Thoracic aorta (tissue), 2 donors: ENCODE measurements at places on chromosomes 13 and 19. TPM values are rescaled to one million over a fixed set of nuclear protein-coding genes. Genes with fewer than 3 reads are reported as not detected.
A peak's percentile ranks its signal among the peaks of the same experiment; 100 is the strongest.

- peaks cover 10% of the 10 kb centered on the region for H3K36me3 ChIP-seq
- peak overlapping the region; percentile 88 for H3K27ac ChIP-seq
- no peak overlapping the region for H3K4me3 ChIP-seq
- peaks cover 47% of the 10 kb centered on the region for H3K4me1 ChIP-seq
- no peak for DNase-seq
- H3K27me3 ChIP-seq = no peaks in the 10 kb centered on the region
Measured at GRCh38 chr19:10815007-10815536, 20.9 kb downstream of the TMED1 start.

- no peak overlapping the region for H3K27ac ChIP-seq
- H3K4me1 ChIP-seq = no peaks in the 10 kb centered on the region
- DNase-seq = no peak
Measured at GRCh38 chr13:20964904-20965303, 62.4 kb upstream of the XPO4 start.

- DNase-seq = no peak
- H3K36me3 ChIP-seq = no peaks in the 10 kb centered on the region
- no peaks in the 10 kb centered on the region for H3K27me3 ChIP-seq
Measured at GRCh38 chr19:48403606-48404005, 10.1 kb downstream of the GRIN2D start.

GRCh38 chr13:93293710-93294109, 67.1 kb downstream of the GPC6 start:
- H3K27me3 ChIP-seq = no peaks in the 10 kb centered on the region
- no peak overlapping the region for H3K27ac ChIP-seq

- H3K27ac ChIP-seq = no peak overlapping the region
- no peaks in the 10 kb centered on the region for H3K36me3 ChIP-seq
- no peak overlapping the region for H3K4me3 ChIP-seq
- no peaks in the 10 kb centered on the region for H3K27me3 ChIP-seq
- H3K4me1 ChIP-seq = no peaks in the 10 kb centered on the region
Measured at GRCh38 chr19:41566001-41566400, 10.0 kb upstream of the CEACAM21 start.

GRCh38 chr19:52941941-52942385, 18.7 kb upstream of the ZNF888 start:
- H3K36me3 ChIP-seq = no peaks in the 10 kb centered on the region
- peak overlapping the region; percentile 97 for H3K4me3 ChIP-seq
- no peaks in the 10 kb centered on the region for H3K27me3 ChIP-seq
- H3K4me1 ChIP-seq = peaks cover 11% of the 10 kb centered on the region
- no peak for DNase-seq

GRCh38 chr13:23985060-23985459, 87.8 kb upstream of the C1QTNF9B start:
- H3K36me3 ChIP-seq = no peaks in the 10 kb centered on the region
- no peak overlapping the region for H3K4me3 ChIP-seq
- no peaks in the 10 kb centered on the region for H3K4me1 ChIP-seq
- H3K27ac ChIP-seq = no peak overlapping the region
- DNase-seq = no peak

- H3K36me3 ChIP-seq = no peaks in the 10 kb centered on the region
- no peak overlapping the region for H3K27ac ChIP-seq
- H3K27me3 ChIP-seq = no peaks in the 10 kb centered on the region
- H3K4me1 ChIP-seq = no peaks in the 10 kb centered on the region
- DNase-seq = no peak
Measured at GRCh38 chr13:94408314-94409036, 71.0 kb downstream of the DCT start.

OR4F17 gene
- not detected for total RNA-seq

PTPRH gene
- 0.14 TPM for total RNA-seq

OSCAR gene
- total RNA-seq = 8.0 TPM

OR10H1 gene
- not detected for total RNA-seq

CCL25 gene
- not detected for total RNA-seq

ATP7B gene
- total RNA-seq = 7.1 TPM
